ENCODE measurements at places on chromosomes 2 and 18.

- no peak for DNase-seq
Observed at GRCh38 chr18:63253428-63254372, 65.9 kb downstream of the BCL2 start.

- no peak for DNase-seq
Observed at GRCh38 chr2:2123238-2123637, 207.8 kb downstream of the MYT1L start.

GRCh38 chr2:128801576-128801975 is 482.9 kb upstream of the HS6ST1 start:
- DNase-seq: no peak

- DNase-seq: no peak
Observed at GRCh38 chr2:144730711-144731110, 210.8 kb upstream of the ZEB2 start.

DNA sequence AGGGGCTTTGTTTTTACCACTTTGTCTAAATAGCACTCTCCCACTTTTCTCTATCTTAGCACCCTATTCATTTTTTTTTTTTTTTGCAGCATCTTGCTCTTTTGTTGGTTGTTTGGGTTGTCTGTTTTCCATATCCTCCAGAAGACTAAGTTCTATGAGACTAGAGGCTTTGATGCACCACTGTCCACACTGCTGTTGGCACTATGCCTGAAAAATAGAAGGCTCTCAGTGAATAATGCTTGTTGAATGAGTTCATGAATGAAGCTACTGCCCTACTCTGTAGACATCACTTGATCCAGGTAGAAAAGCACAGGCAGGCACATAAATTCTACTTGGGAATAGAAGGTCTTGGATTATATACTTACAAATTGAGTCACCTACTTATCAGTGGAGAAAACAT is 7.3 kb downstream of the IL1A start:
- DNase-seq: no peak

Data from GOT3 (cell line).